Activated naive CD4-positive, alpha-beta T cell treated with Interleukin-2 at 50 U/mL for 16 hours (primary cell): ENCODE measurements at places on chromosomes 7 and 10.

GRCh38 chr7:66330961-66331360 lies 125.8 kb downstream of the TPST1 start:
- DNase-seq = no peak

GRCh38 chr10:104199567-104199966 lies 32.6 kb downstream of the CFAP43 start:
- DNase-seq = no peak

DNA sequence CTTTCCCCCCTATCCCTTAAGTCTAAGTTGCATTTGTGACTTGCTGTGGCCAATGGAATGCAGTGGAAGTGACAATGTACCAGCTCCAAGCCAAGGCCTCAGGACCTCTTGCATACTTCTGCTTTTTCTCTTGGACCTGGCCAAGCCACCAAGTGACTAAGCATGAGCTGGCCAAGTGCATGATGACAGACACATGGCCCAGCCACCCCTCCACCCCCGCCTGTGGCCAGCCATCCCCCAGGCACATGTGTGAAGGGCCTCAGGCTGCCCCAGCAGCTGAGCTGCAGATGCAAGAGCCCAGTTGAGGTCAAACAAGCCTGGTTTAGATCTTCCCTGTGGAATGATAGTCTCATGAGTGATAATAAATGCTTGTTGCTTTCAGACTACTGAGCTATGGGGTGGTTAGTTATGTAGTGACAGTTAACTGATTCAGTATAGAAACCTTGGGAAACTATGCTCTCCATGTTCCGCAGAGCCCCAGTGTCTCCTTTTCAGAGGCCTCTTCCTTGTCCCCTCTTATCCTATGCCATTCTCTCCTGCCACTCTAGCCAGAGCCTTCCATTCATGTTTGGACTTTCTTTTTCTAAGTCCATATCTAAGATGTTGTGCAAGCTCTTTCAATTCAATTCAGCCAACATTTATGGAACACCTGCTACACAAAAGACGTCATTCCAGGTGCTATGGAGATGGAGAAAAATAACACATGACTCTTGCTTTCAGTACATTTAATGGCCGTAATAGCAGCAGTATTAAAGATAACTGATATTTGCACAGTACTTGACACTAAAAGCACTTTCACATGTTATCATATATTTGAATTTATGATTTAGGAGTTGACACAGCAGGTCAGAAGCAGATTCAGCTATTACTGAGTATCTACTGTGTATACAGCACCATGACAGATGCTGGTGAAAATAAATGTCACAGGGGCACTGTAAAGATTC lies 55.5 kb upstream of the LOXL4 start:
- DNase-seq = no peak

DNA sequence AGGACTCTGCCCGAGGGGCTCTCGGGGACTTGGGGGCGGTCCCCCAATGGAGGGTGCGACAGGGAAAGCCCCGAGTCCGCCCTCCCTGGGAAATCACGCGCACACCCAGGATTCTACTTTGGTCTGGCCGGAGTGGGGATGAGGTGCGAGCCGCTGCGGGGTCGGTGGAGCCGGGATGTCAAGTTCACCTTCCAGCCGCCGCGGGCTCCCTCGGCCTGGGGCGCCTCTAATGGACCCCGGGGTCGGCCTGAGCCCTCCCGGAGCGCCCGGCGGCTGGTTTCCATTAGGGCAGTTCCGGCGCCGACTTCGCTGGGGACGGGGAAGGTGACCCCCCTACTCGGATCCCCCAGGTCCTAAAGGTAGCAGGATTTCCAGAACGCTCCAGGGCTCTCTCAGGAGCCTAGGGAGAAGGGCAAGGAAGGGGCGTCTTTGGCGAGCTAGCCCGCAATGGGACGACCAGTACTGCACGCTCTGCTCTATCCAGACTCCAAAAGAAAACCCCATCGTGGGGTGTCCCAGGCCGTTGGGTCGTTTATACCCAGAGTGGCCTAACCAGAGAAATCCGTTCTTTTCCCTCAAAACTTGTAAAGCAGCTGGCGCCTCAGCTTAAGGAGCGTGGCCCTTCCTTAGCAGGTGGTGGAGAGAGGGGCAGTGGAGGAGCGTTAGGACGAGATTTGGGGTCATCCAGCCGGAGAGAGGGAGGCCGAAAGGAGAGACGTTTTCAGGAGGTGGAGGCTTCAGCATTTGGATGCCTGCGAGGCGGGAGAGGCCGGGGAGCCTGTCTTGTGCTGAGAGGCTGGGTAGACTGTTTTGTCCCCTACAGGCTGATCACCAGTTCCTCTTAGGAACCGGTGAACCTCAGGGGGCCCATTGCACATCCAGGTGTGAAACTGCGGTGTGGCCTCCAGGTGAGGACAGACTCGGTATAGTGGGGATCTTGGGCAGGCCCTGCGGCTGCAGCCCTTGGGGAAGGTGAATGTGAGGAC lies 860 bp upstream of the WDR86 start:
- peak; percentile 19 for DNase-seq

GRCh38 chr7:48180981-48181380 lies 9.7 kb downstream of the ABCA13 start:
- no peak for DNase-seq

DNA sequence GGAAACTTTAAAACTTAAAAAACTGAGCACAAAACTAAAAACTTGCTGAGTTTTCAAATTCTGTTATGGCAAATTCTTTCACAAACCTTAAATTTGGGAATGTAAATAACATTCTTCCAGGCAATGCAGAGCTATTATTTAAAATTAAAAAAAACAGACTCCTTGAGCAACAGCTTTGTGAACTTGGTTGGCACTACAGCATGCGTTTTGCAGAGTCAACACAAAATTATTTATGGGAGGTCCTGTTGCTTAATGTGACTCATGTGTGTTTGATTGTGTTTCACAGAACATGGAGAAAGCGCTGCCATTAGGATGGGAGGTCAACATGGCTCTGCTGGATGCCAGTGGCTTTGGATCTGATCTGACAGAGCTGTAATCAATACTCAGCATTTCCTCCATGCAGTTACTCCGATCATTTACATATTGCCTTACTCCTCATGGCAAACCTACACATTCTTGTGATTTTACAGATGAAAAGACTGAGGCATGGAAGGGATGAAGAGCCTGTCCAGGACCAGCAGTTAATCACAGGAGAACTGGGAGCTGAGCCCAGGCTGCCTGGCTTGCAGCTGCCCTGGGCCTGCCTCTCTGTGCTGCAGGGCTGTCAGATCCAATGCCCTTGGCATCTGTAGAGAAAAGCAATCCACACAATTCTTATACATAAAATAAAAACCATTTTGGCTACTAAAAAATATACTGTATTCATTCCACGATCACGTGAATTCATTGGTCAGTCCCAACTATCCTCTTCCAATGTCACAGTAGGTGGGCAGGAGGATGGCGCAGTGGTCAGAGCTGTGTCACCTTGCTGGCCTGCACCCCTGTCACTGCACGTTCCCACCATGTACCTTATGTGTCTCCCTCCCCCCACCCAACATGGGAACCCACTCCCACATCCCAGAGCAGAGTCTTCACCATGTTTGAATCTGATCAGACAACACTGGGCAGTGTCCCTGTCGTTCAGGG lies 200.9 kb downstream of the CXCL12 start:
- no peak for DNase-seq

- no peak for DNase-seq
Measured at GRCh38 chr7:44381494-44382220, 56.3 kb upstream of the CAMK2B start.

DNA sequence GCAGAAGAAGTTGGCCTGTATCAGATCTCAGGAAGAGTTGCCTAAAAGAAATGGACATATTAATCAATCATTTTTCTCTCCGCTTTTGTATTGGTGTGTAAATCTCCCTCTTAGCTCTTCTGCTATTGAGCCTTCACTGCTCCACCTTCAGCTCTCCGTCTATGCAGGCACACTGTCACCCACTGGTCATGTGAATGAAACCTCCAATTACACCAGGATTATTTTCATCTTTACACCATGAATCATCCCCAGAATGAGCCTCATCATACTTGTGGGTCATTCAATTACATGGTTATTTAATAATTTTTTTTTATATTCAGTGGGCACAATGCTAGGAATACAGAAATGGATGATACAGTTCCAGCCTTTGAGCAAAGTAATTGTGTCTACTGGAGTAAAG lies 92.6 kb downstream of the LRRC4 start:
- DNase-seq = no peak

- DNase-seq = no peak
Measured at GRCh38 chr10:95459446-95460045, 101.6 kb downstream of the SORBS1 start.

GRCh38 chr7:131325179-131325840 lies 2.4 kb upstream of the MKLN1 start:
- DNase-seq = peak; percentile 25

- no peak for DNase-seq
Measured at GRCh38 chr10:44281089-44281613, 103.7 kb downstream of the CXCL12 start.

GRCh38 chr10:125979976-125980375 lies 83.6 kb downstream of the FANK1 start:
- no peak for DNase-seq

DNA sequence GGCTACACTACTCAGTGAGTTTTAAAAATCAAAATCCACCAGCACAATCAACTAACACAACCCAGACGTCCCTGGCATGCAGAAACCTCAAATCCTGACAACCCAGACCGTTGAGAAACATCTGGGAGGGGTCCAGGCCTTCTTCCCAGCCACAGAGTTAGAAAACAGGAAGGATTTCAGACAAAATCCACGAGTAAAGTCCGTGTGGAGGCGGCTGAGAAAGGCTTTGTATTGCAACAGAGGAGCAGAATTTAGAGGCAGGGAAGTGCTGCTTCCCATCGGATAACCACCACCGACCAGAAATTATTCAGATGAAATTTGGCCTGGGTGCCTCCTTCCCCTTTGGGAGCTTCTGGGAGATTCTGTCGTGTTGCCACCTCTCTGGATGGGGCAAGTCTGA lies 61.5 kb downstream of the TNS3 start:
- DNase-seq = no peak

DNA sequence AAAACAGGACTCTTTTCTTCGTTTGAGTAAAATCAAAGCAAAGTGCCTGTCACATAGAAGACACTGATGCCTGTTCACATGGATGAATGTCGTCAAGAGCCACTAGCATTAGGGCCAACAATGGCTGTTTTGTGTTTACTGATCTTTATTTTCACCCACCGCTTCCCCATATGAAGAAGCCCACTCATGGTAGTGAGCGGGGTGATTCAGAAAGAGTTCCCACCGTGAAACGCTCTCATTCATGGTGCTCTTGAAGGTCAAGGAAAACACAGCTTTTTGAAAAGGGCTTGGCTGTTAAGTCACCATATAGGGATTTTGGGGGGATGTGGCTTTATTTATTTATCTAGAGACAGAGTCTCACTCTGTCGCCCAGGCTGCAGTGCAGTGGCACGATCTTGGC lies 12.5 kb downstream of the PROSER2 start:
- DNase-seq = no peak

DNA sequence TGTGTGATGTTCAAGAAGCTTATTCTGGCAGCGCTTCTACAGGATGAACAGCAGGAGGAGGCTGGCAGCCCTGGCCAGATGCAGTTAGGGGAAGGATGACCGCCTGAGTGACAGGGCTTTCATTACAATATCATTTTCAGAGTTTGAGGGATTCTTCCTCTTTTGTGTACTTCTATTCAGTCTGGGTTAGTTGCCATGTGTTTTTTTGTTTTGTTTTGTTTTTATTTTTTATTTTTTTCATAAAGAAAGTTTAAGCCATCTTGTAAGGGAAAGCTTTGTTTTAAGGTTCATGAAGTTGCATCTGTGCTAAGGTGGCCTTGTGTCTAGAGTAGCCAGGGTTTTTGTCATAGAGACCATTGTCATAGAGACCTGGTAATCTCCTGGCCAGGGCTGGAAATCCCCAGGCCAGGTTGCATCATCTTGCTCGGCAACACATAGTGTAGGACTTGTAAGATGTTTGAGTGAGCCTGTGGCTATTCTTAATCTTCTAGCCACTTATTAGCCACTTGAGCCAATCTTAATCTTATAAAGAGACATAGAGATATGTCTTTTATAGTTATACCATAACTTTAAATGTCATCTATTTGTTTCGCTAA lies 230.5 kb upstream of the TMEM229A start:
- DNase-seq = no peak

DNA sequence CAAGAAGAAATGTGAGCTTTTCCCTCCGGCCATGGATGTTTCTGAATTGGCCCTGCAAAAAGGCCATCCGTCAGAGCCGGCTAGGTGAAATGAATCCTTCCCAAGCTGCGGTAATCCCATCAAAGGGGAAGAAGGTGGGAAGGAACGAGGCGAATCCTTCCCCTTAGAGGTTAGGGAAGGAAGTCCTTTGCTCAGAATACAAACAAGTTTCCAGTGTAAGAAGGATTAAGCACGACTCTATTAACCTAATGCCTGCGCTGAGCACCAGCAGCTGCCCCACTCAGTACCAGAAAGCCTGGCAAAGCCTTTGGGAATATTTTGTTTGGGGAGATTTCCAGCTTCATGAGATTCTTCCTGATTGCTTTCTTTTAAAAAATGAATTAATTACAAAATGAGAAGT lies 42.8 kb downstream of the CLRN3 start:
- no peak for DNase-seq

- no peak for DNase-seq
Measured at GRCh38 chr7:74481458-74482196, 27.9 kb downstream of the GTF2IRD1 start.

DNA sequence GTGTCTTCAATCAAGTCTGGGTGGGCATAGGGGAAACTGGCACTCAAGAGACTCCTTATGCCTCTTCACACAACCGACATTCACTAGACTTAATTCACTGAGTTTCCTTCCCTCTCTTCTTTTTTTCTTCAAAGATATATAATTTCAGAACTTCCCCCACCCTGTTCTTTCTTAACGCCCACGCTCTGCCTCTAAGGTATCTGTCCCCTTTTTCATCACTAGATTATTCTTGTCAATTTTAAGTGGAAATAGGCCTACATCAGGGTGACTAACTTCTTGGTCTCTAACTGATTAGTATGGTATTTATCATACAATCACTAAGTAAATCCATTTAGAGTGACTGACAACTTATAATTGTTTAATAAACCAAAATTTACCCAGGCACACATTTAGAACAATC lies 126.7 kb downstream of the CDCA7L start:
- DNase-seq = no peak

DNA sequence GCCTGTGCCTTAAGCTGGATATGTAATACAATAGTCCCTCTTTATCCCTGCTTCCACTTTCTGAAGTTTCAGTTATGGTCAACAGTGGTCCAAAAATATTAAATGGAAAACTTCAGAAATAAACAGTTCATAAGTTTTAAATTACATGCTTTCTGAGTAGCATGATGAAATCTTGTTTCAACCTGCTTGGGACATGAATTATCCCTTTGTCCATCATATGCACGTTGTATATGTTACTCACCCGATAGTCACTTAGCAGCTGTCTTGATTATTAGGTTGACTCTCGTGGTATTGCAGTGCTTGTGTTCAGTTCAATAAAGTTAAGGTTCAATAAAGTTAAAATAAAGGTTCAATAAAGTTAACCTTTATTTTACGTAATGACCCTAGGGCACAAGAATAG lies 25.5 kb downstream of the C1GALT1 start:
- no peak for DNase-seq

GRCh38 chr7:963236-964078 lies 9.0 kb upstream of the ADAP1 start:
- peak; percentile 10 for DNase-seq

GRCh38 chr7:99428972-99429566 lies 9.5 kb downstream of the PTCD1 start:
- DNase-seq = no peak

- DNase-seq = no peak
Measured at GRCh38 chr7:2171855-2172254, 60.9 kb downstream of the MAD1L1 start.

- DNase-seq = no peak
Measured at GRCh38 chr7:151505433-151505832, 14.3 kb downstream of the RHEB start.

GRCh38 chr10:341081-341740 lies 206.0 kb downstream of the ZMYND11 start:
- DNase-seq = no peak
